ENCODE measurements at places on chromosomes 3 and 15. TPM values are rescaled to one million over a fixed set of nuclear protein-coding genes. Genes with fewer than 3 reads are reported as not detected.

GCSAM gene
- total RNA-seq: 0.59 TPM

CASR gene
- total RNA-seq: not detected

SLC22A14 gene
- total RNA-seq: 0.30 TPM

LYZL4 gene
- total RNA-seq: not detected

CLEC3B gene
- 138 TPM for total RNA-seq

DNA sequence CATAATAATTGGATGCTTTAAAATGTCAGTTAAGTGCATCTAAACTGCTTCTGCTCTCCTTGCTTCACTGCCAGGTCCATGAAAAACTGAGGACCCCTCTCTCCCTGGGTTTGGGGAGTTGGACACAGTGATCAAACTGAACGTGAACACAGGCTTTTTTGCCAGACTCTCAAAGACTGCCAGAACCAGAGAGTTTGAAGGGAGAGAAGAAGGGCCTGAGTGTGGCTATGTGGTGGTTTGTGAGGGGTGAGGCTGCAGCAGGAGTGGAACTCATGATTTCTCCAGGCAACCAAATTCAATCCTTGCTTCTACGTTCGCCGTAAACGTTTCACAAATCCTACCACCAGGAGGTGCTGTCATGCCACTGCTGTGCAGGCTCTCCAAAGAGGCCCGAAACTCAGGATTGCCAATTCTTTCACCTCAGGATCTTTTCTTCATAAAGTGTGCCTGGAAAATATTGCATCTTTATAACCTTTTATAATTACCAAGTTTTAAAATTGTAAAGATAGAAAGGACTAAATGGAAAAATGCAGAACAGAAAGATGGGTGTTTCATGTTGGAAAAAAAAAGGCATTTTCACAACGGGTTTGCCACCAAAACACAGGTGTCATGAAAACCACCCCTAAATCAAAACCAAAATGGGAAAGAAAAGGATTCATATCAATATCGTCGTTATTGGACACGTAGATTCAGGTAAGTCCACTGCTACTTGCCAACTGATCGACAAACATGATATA, 19.7 kb downstream of the TM4SF4 start:
- no peaks in the 10 kb centered on the region for H3K36me3 ChIP-seq
- H3K27me3 ChIP-seq: no peaks in the 10 kb centered on the region
- no peak overlapping the region for H3K4me3 ChIP-seq

All from upper lobe of left lung (tissue), 6 donors.